GM10248 (cell line): ENCODE measurements at places on chromosomes 13 and 19.
A peak's percentile ranks its signal among the peaks of the same experiment; 100 is the strongest.

GRCh38 chr13:87867426-87867825 lies 196.3 kb downstream of the SLITRK5 start:
- DNase-seq = no peak

- DNase-seq = no peak
Measured at GRCh38 chr13:103514619-103515018, 448.4 kb upstream of the SLC10A2 start.

- DNase-seq = no peak
Measured at GRCh38 chr19:45186509-45187334, 8.1 kb downstream of the BLOC1S3 start.

GRCh38 chr19:43784981-43785808 lies 4.4 kb upstream of the KCNN4 start:
- peak; percentile 71 for DNase-seq

GRCh38 chr19:17687857-17688784 lies at the start of gene UNC13A:
Gene UNC13A (minus strand): TSS chr19:17688354. CDS start chr19:17688199, 155 bp downstream.
- peak; percentile 72 for DNase-seq

DNA sequence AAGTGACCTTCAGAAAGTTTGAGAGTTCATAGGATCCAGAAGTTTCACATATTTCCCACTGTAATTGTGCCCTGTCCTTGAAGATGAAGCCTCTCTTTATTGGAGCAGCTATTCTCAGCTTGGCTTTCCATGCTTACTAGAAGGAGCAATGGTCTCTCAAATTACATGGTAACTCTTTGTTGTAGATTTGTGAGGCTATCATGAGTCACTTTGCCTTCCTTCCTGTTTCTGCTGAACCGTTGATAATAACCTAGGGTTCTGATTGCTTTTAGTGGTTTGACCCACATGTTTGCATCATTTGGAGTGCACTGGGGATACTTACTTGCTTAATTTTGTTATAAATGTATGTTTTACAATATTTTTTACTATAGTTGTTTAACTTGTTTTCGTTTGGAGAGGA lies 772.9 kb upstream of the SLITRK6 start:
- no peak for DNase-seq

GRCh38 chr13:88726075-88726474 lies 1054.9 kb downstream of the SLITRK5 start:
- DNase-seq = no peak

GRCh38 chr19:650121-650520 lies 10.4 kb downstream of the FGF22 start:
- no peak for DNase-seq

GRCh38 chr13:66322193-66322740 lies 907.9 kb downstream of the PCDH9 start:
- DNase-seq = no peak

GRCh38 chr19:12788682-12789097 lies 2.6 kb upstream of the JUNB start:
- DNase-seq = peak; percentile 78

DNA sequence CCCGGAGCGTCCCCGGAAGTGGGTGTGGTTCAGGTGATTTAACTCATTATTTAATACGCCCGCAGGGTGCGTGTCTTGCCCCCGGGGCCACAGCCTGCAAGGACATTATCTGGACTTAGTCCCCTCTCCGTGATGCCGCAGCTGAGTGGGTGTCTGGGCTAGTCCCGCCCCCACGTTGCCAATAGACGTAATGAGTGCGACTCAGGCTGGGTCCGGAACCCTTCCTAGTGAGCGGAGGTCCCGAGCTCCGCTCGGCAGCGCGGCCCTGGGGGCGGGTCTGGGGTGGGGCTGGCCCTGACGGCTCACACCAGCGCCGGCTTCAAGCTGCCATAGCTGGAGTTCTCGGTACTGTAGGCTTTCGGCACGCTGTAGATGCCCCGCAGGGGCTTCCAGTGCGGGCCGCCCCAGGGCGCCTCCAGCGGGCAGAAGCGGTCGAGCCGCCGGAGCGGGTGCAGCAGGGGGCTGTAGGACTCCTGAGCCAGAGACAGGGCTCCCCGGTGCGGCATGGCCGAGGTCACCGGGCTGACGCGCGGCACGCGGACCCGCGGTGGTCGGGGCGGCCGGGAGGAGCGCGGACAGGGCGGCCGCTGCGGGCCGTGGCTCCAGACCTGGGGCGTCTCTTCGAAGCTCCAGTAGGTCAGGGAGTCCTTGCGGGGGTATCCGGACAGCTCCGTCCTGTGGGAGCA lies 918 bp upstream of the LHB start:
- DNase-seq = peak; percentile 79

DNA sequence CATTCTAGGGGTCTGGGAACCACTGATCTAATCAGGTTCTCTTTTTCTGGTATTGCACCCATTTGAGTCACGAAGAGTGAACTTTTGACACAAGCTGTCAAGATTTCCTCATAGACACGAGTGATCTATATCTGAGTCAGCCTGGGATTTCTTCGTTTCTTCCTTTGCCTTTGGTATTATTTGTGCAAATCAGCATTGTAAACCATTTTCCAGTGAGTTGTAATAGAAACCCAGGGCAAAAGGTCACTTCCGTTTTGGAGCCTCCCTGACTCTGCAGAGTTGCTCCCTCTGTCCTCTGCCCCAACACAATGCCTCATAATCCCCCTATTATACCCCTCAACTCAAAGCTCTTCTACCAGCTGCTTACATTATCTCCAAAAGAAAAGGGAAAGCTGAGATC lies 615.1 kb downstream of the EFNB2 start:
- no peak for DNase-seq

DNA sequence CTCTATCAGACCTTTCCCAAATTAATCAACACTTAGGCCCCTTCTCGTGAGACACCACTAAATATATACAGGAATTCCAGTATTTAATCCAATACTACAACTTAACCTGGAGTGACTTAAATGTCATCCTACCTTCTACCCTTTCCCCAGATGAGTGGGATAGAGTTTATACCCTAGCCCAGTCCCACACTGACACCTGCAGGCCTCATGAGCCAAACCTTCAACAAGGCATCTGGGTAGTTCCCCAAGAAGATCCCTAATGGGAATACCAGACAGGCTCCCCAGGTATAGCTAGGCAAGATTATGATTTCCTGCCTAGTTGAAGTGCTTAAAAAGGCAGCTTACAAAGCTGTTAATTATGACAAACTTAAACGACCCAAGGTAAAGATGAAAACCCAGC lies 15.9 kb downstream of the ZNF83 start:
- no peak for DNase-seq

- DNase-seq = no peak
Measured at GRCh38 chr13:40975441-40975840, 43.7 kb downstream of the ELF1 start.

GRCh38 chr13:93769101-93769500 lies 542.5 kb downstream of the GPC6 start:
- DNase-seq = no peak

DNA sequence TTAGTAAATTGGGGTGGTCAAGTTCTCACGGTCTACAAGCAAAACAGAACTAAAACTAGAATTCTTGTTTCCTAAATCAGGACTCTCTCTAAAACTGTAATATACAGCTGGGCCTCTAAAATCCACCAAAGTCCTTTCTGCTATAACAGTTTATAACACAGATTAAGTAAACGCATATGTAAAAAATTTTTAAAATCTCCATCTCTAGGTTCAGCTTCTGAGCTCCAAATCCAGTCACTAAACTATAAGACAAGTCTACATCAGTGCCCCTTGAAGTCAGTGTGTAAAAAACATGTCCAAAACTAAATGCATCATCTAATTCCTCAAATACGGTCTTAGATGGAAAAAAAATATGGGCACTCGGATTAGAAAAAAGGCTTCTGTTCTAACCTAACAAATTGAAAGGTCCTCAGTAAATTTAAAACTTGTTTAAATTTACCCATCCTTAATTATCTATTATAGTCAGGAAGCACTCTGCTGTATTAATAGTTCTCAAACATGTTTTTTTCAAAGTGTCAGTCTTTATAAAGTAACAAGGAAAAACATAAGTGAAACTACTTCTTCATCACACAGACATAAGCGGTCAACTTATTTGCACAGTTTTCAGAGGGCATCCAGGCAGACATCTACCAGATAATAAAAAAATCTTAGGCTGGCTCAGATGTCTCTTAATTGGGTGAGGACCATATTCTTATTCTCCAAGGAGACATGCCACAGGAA lies 33.6 kb downstream of the ELF1 start:
- DNase-seq = no peak

DNA sequence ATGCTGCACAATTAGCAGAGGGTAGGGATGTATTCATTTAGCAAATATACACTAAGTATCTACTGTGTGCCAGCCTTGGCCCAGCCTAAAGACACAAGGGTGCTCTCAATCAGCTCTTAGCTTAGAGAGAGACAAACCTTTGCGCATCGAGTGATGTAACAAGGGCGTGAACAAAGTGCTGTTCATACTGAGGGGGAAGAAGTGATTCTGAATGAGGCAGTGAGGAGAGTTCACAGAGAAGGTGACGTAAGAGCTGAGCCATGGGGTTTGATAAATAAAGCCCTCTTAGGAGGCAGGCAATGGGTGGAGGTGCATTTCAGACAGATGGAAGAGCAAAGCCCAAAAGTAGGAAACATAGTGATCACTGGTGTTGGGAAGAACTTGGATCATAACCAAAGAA lies 68.5 kb downstream of the FLT1 start:
- DNase-seq = no peak

DNA sequence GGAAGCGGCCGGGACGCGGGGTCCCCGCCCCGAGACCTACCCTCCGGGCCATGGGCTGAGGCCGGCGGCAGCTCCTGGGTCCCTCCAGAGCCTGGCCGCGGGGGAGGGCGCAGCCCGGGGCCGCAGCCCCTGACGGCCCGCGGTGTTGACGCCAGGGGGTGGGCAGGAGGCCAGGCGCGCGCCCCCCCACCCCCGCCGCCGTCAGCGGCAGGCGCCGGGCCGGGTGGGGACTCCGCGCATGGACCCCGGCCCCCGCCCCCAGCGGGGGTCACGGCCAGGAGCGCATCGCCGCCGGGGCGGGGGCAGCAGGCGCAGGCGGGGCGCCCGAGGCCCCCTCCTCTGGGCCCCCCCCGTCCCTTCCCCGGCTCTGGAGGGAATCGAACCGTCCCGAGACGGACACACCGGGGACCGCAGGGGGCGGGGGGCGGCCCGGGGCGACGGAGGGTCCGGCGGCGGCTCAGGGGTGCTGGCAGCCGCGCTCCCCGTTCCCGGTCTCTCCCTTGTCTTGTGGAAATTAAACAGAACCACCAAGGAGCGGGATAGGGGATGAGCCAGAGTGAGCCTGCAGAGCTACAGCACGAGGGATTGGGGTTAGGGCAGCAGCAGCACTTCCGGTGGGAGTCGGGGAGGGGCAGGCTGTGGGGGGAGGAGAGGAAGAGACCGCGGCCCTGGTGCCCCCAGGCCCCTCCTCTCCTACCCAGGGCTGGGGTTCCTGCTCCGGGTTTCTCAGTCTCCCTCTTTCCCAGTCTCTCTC lies at the start of gene MEIS3:
Gene MEIS3 (minus strand): TSS at position 498 of the 754 bp plus-strand sequence. CDS start 446 bp downstream, at position 52.
- DNase-seq = no peak

DNA sequence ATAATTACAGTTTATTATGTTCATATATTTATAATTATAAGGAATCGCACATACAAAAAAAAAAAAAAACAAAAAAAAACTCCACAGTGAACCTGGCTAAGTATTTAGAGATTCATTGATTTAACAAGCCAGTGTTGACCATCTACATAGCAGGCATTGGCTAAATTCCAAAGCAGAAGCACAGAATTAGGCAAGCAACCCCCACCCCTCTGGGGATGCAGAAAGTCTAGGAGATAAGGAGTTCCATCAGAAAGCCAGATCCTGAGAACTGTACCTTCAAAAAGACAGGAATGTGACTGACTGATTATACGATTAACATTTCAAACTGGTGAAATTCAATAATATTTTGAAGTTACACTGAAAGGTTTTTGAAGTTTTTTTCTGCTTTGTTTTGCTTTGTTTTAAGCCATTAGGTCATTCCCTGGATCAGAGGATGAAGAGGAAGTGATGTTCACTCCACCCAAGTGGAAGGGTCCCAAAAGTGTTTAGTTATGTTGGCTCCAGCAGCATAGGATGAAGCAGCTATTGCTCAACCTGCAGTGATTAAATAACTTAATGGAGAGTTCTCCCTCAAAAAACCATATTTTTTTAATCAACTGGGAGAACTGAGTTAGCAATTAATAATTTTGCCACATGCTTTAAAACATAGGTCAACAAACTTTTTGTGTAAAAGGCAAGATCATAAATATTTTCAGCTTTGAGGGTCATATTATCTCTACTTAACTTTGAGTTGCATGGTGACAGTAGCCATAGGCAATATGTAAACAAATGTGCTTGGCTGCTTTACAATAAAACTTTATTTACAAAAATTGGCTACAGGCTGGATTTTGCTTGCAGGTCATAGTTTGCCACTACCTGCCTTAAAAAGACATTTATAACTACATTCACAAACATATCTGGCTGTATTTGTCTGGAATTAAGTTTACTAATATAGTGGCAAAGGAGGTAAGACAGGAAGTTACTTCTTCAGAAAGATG lies 49.6 kb downstream of the DOCK9 start:
- DNase-seq = no peak

GRCh38 chr13:91158017-91158395 lies 189.5 kb upstream of the MIR17HG start:
- DNase-seq = no peak

DNA sequence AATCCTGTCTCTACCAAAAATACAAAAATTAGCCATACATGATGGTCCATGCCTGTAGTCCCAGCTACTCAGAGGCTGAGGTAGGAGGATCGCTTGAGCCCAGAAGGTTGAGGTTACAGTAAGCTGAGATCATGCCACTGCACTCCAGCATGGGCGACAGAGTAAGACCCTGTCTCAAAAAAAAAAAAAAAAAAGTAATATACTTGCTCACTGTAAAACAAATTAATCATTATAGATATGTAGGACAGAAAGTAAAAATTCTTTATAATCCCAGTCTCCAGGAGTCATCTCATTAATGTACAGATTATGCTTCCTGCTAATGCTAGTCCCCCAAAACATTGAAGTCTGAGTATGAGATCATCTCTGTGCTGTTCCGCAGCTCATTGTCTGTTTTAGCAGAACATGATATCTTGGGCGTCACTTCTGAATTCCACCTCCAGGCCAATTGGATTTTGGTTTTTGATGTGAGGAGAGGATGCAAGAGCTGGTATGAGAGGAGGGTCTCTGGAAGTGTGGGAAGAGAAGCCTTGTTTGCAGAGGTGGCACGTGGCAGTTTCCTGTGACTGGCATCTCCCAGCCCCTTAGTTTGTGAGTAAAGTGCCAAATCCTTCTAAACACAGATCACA lies 75.4 kb upstream of the NPAS1 start:
- DNase-seq = no peak

GRCh38 chr13:113731192-113732175 lies 27.5 kb upstream of the TMEM255B start:
- DNase-seq = no peak

- no peak for DNase-seq
Measured at GRCh38 chr13:80203496-80203895, 137.4 kb downstream of the SPRY2 start.

GRCh38 chr13:36981156-36981743 lies 17.9 kb downstream of the ALG5 start:
- peak; percentile 35 for DNase-seq

GRCh38 chr19:42150364-42150763 lies 18.1 kb upstream of the POU2F2 start:
- no peak for DNase-seq

DNA sequence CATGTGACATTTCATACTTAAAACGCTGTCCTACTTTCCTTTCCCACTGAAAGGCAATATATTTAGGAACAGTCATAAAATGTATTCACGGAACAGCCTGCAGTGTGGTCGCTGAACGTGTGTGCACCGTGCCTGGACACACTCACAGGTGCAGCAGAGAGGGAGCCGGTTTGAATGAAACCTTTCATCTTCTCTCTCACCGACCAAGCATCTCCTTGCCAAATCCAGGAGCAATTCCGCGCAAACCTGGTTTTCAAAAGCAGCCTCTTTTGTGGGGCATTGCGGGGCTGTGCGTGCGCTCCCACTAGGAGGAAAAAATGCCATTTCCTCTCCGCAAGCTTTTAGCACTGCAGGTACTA lies 1.0 kb downstream of the DCLK1 start:
- no peak for DNase-seq

- DNase-seq = no peak
Measured at GRCh38 chr13:24899601-24900000, 135.6 kb downstream of the RNF17 start.
